ENCODE measurements at places on chromosomes 16 and 17. TPM values are rescaled to one million over a fixed set of nuclear protein-coding genes. Genes with fewer than 3 reads are reported as not detected.

DNA sequence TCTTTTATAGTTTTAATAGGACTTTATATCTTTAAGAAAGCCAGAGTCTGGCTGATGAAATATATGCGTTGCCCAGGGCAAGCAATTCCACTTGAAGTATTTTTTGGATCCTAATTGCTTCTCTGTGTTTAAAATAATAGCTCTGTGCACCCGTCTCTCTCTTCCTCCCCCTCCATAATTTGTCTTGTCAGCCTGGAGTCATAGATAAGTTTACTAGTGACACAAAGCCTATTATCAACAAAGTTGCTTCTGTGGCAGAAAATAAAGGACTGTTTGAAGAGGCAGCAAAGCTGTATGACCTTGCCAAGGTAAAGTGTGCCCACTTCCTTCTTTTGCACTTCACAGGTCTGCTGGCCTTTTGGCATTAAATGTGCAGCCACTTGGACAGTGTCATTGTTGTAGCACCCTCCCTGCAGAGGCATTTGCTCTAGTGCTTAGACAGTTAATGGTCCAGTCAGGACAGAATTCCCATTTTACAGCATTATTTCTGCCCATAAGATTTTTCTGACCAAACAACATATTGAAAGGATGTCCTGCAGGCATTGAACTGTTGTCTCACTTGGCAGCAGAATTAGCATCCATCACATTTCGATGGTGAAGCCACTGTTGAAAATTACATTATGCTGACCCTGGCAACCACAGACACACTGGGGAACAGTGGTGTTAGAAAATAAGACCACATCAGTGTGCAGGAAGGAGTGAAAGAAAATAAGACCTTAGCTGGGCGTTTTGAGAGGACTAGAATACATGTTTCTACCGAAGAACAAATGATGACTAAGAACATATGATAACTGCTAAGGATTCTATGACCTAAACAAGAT lies 28.4 kb upstream of the SLC12A3 start:
- H3K4me3 ChIP-seq = no peak overlapping the region
- H3K36me3 ChIP-seq = peaks cover 56% of the 10 kb centered on the region
- no peak for DNase-seq
- H3K4me1 ChIP-seq = peaks cover 16% of the 10 kb centered on the region
- H3K27me3 ChIP-seq = no peaks in the 10 kb centered on the region

DNA sequence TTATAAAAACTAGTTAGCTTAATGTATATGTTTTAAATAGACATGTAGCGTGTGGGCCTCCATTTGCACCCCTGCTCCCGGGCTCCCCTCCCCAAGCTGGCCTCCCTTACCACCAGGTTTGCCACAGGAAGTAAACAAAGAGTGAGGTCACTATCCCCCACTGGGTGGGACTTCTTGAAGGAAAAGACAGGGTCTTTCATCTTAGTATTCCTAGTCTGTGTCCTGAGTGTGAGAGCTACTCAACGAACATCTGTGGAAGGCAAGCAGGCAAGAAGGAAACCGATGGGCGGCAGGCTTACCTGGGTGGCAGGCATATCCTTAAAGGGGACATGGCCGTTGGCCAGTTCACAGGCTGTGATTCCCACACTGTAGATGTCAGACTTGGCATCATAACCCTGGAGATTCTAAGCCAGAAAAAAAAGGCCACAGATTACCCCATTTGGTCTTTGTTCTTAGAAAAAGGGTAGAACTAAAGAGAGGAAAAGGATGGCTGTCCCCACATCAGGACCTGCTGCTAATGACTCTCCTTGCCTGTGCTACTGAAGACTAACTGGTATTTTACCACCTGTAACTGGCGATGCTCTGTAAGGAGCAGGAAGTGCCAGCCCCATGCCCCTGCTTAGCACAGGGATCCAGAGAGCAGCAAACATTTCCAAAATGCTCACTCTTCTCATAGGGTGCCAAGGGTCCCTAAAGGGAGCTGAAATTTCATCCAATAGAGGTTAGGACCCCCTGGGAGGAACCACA lies 6.6 kb upstream of the LIMD2 start:
- peaks cover 13% of the 10 kb centered on the region for H3K4me1 ChIP-seq
- peaks cover 13% of the 10 kb centered on the region for H3K36me3 ChIP-seq
- DNase-seq = no peak
- H3K27ac ChIP-seq = no peak overlapping the region
- no peaks in the 10 kb centered on the region for H3K27me3 ChIP-seq

DNA sequence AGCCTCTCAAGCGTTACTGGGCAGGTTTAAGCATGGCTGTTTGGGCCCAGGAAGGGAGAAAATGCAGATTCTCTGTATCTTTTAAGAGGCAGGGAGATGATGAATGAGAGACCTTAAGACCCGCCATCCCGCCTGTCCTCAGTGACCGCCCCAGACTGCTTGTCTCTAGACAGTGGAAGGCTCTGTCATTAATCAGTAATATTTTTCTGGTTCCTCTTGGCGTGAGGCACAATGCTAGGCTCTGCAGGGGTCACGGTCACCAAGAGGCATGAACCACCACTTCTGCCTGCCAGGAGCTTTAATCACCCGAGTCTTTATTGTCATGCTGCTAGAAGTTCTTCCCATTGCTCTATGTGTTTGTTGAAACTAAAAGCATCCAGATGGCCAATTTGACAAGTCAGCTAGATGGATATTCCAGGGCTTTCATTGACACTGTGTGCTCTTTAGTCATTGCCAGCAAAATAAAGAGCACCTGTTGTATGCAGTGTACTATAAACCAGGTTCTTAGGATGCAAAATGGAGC lies 3.2 kb downstream of the SLC6A2 start:
- no peak overlapping the region for H3K27ac ChIP-seq
- H3K4me1 ChIP-seq = peaks cover 38% of the 10 kb centered on the region
- no peak overlapping the region for H3K4me3 ChIP-seq
- DNase-seq = no peak

DNA sequence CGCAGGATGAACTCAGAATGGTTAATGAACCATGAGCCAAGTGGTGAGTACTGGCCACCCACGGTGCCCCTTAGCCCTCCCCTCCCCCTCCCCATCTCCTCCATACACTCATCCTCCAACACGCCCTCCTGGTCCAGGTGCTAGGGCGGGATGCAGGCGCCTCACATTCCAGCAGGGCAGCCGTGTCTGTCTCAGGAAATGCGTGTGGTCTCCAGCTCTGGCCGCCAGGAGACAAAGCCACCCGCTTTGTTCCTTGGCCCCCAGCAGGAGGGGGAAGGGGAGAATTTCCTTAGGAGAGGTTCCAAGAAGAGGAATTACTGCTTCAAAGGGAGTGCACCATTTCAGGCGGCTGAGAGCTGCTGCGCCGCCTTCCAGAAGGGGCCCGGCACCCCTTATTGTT lies 29.7 kb upstream of the RMI2 start:
- peaks cover 48% of the 10 kb centered on the region for H3K4me1 ChIP-seq
- no peaks in the 10 kb centered on the region for H3K27me3 ChIP-seq
- H3K4me3 ChIP-seq = no peak overlapping the region
- peaks cover 6% of the 10 kb centered on the region for H3K36me3 ChIP-seq

GRCh38 chr17:50925296-50925891 lies 59.2 kb upstream of the TOB1 start:
- peaks cover 6% of the 10 kb centered on the region for H3K4me1 ChIP-seq
- H3K27me3 ChIP-seq = no peaks in the 10 kb centered on the region
- no peak overlapping the region for H3K4me3 ChIP-seq
- no peak for DNase-seq
- no peak overlapping the region for H3K27ac ChIP-seq

DNA sequence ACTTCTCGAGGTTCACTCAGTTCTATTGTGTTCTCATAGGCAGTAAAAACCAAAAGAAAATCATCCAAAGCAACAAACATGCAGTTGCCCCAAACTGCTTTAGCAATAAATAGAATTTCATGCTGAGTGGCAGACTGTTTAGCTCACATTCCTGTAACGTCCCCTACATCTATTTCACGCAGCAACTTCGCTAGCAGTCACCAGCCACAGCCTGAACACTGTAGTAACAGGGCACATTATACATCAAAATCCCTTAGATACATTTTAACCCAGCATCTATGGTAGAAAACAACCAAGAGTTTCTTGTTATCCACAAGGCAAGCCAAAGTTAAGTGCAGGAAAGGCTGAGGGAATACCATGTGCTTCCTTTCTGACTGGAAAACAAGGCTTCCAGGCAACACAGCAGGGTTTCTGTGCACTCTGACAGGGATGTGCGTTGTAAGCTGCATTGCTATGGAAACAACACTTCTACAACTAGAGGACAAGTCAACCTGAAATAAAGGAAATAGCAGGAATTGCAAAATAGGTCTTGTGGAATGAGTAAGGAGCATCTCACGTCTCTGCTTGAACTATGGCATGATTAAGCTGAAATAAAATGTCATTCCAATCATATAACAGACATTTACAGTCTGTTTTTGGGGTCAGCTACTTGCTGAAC lies 55.4 kb downstream of the CFDP1 start:
- peak overlapping the region; percentile 93 for H3K27ac ChIP-seq
- H3K36me3 ChIP-seq = peaks cover 2% of the 10 kb centered on the region
- peaks cover 57% of the 10 kb centered on the region for H3K4me1 ChIP-seq
- H3K4me3 ChIP-seq = no peak overlapping the region
- H3K27me3 ChIP-seq = no peaks in the 10 kb centered on the region

The TEX14 gene
- total RNA-seq = 0.20 TPM

The NTN1 gene
- 2.5 TPM for total RNA-seq

The SPATA22 gene
- not detected for total RNA-seq

The GSDMA gene
- total RNA-seq = not detected

Measured in mesothelial cell of epicardium (in vitro differentiated cells).